Activated gamma-delta T cell treated with Interleukin-2 at 50 U/mL for 16 hours (primary cell): ENCODE measurements at places on chromosomes 1 and 21.

DNA sequence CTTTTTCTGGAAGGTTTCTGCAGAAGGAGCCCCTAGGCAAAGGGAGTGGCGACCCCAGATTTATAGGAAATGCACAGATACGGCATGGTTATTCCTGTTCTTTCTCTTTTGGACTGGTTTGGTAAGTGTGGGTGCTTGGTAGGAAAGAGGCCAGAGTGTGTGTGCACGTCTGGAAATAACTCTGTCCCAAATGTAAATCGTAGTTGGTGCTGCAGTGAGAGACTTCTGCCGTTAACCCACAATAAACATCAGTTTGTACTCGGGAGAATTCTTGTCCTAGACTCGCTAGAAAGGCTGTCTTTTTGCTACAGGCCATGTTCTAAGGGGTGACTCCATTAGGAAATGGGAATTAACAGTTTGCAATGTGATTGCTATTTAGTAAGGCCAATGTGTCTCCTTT lies 779 bp downstream of the SLC44A3 start:
- DNase-seq, result no peak

DNA sequence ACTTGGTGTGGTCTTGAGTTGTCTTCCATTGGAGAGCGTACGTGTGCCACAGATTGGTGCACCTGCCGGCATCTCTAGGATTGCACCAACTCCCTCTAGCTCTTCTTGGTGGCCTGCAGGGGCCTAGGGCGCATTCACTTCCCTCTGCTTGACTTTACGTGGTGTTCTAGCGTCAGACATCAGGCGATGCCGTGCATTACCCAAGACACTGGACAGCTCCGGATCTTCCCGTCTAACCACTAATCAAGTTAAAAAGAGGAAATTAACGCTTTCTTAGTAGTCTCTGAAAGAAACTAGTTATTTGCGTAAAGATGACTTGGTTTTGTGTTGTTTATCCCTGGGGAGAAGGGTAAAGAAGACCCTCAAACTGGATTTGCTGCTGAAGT lies 510 bp upstream of the IL10RB start:
- no peak for DNase-seq

GRCh38 chr1:218254296-218254946 lies 30.7 kb upstream of the RRP15 start:
- no peak for DNase-seq

DNA sequence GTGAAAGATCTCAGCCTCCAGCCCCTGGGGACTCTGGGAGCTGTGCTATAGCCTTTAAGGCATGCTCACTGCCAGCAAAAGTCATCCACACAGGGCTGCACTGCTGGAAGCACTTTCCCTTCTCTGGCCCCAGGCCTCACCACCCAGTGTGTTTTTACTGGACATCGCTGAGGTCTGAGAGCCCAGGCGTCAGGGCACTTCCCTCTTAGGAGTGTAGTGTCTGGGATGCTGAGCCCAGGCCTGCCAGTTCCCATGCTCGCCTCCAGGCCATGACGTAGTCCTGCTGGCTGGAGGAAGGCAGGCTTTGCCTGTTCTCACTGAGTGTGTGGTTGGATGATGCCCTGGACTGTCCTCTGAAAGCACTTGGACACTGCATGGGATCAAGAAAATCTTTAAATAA lies 101.2 kb downstream of the GDAP2 start:
- DNase-seq, result no peak

DNA sequence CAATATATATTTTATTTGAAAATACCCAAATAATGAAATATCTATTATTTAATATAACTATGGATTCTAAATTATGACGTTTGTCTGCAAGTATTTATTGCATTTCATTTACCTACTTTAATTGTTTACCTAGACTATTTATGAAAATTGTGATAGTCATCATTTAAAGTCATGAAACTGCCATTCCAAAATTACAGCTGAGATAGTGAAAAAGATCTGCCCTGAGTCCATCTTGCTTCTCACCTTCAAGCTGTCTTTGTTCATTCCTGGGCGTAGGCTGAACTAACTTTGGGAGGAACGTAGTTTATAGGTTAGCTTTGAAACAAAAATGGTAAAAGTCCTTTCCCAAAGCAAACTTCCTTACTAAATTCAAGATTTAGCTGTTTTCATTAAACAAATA lies 12.4 kb upstream of the HPDL start:
- DNase-seq, result no peak

- no peak for DNase-seq
Observed at GRCh38 chr1:33143698-33144097, 38.1 kb downstream of the TRIM62 start.

DNA sequence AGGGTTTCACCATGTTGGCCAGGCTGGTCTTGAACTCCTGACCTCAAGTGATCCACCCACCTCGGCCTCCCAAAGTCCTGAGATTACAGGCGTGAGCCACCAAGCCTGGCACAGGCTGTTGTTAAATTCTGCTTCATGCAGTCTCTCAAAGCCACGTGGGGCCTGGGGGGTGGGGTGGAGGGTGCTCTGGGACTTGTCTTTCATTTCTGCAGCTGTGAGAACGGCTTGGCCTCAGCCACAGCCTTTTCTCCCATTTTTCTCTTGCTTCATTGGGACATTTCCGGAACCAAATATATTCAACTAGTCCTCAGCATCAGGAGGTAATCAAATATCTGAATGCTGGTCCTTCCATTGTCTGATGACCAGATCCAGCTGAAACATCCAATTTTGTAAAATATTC lies 27.6 kb upstream of the KCNE2 start:
- DNase-seq, result no peak

DNA sequence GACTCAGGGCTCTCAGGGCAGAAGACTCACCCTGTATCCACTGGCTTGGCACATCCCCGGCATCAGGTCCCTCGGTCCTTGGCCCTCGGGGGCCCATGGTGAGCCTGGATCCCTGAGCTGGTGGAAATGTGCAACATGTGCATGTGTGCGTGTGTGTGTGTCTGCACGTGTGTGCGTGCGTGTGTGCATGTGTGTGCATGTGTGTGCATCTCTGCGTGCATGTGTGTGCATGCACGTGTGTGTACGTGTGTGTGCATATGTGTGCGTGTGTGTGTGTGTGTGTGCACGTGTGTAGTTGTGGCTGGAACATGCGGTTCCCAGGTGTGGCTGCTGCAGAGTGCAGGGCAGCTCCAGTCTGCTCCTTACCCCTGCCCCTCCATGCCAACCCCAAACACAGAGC lies 51.3 kb downstream of the UMODL1 start:
- no peak for DNase-seq

- DNase-seq, result no peak
Observed at GRCh38 chr21:16264319-16264718, 534.5 kb downstream of the USP25 start.

DNA sequence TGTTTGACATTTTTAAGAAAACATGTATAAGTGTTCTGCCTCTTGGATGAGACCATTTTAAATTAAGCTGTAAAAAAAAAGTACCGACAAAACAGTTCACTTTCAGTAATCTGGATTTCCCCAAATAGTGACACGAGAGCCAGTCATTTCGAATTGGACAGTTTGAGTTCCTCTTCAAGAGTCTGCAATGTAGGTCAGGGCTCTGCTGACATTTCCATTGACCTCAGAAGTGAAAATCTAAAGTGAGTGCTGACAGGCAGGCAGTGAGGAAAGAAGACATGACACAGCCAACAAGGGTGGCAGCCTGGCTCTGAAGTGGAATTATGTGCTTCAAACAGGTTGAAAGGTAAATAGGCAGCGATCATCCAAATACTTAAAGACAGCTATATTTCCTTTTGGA lies at the start of gene IL23R:
IL23R (plus strand) TSS at position 259 of the 400 bp plus-strand sequence. CDS start 1,667 bp downstream, outside the sequence.
- DNase-seq, result peak; percentile 20
